ENCODE measurements at places on chromosomes 13 and 19. TPM values are rescaled to one million over a fixed set of nuclear protein-coding genes. Genes with fewer than 3 reads are reported as not detected.

Gene ZGLP1
- 2.8 TPM for total RNA-seq

Gene GNG7
- 1.4 TPM for total RNA-seq

Gene TUBB4A
- total RNA-seq: 1.3 TPM

Gene REEP6
- 1.3 TPM for total RNA-seq

Gene SEMA6B
- total RNA-seq: not detected

Gene CYP2F1
- 0.25 TPM for total RNA-seq

Gene ZNF814
- 12.9 TPM for total RNA-seq

Data from CD4-positive, CD25-positive, alpha-beta regulatory T cell (primary cell).